Inflammatory macrophage (primary cell): ENCODE measurements at places on chromosomes 6 and 20.

GRCh38 chr20:11502061-11502460, 415.6 kb upstream of the BTBD3 start:
- DNase-seq, result no peak

DNA sequence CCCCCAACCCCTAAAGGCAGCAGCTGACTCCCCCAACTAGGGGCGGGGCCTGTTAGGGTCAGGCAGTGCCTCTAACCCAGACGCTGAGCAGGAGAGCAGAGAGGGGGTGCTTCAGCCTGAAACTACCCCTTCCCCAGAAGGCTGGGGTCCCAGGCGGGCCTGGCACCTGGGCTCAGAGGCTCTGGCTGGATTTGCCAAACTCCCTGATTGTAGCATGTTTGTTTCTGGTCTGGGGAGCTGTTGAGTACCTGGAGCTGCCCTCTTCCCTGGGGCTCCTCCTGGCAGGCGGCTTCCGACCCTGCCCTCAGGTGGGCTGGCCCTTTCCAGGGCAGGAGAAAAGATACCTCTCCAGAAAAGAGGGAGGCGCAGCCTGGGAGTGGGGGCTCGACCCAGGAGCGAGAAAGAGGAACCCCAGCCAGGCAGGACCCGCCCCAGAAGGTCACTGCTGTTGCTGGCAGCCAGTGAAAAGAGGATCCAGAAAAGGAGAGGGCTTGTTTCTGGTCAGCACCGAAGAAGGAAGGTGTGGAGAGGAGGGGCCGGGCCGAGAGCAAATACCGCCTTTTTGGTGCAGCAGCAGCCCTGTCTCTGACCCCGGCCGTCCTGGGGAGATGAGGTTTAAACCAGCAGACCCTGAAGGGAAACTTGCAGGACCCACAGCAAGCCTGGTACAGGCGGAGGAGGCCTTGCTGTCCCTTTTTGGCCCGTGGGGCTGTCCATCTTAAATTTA, 810 bp upstream of the ABHD16B start:
- peak; percentile 69 for DNase-seq

DNA sequence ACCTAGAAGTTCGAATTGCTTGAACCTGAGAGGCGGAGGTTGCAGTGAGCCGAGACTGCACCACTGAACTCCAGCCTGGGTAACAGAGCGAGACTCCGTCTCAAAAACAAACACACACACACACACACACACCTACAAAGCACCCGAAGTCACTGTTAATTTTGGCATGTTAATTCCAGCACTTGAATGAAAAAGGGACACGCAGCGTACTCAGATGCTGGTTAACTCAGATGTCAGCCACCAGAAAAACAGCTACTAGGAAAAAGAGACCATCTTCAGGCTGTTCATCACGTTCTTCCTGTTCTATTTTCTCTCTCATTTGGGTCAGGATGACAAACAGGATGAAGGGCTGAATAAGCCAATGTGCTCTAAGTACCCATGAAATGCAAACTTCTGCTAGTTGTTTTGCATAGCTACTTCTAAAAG, 46.9 kb downstream of the BLOC1S5 start:
- DNase-seq, result no peak

- DNase-seq, result no peak
Measured at GRCh38 chr6:31837369-31838113, 10.0 kb downstream of the HSPA1B start.

DNA sequence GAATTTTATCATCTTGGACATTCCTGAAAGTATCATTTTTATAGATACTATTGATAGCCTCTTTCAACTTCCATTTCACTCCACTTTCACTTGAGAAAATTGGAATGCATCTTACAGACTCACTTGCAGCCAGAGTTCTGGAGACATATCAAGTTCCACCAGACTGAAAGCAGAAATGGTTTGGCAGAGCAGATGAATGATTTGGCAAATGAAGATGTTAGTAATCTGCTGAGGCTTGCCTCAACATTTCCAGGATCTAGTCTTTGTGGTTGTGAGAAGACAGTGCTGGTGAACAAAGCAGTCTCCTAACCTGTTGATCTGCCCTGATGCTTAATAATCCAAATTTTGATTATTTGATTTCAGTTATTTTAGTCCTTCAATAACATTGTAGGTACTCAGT, 202.6 kb downstream of the TRDN start:
- no peak for DNase-seq

DNA sequence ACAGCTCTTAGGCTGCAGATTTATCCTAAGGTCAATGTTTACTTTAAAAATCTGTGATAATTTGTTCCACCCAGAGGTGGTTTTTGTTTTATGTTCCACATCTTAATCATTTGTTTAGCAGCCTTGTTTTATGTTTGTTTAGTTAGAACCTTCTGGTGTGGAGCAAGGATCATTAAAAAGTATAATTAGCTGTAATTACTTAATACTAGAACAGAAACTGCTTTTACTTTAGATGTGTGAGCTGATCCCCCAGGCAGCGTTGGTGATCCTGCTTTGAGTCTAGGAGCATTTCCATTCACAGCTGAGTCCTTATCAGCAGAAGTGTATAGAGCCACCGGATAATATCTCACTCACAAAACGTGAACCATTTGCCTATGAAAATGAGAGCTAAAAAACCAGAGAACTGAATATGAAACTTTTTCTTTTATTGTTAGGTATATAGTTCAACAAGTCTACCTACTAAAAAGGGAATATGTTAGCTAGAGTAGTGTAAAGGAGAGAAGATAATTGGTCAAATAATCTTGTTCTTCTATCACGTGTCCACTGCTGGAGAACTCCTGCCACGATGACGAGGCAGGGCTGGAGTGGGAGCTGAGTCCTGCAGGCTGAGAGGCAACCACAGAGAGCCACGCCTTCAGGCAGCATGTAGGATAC, 78.5 kb downstream of the TRMT11 start:
- DNase-seq, result no peak

DNA sequence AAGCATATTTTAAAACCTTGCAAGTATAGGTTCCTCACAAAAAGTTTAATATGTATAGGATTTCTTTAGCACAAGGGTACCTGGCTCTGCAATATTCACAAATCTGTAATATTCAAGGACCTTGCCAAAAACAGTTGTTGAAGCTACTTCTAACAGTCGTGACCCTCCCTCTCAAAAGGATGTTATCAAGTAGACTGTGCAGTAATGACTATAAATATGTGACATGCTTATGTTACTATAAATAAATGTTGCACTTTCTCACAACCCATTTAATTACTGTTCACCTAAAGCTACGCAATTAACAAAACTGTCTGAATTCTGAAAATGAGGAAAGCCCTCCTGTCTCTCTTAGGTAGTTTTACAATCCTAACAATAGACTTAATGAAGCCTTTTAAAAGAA, 41.8 kb downstream of the FYN start:
- DNase-seq, result no peak

DNA sequence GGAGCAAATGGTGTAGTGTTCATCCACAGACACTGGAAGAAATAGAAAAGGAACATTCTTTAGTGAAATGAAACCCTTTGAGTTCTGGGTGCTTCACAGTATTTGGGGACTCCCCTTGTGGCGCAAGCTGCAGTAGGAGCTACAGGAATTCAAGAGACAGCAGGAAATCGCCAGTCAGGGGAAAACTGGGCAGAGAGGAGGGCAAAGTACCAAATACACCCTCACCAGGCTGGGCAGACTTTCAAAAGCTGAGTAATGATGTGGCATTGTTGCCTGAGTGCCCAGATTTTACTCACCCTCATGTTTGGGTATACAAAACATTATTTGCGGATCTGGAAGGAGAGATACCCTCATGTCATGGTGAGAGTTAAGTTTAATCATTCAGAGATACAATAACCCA, 97.9 kb downstream of the SOD2 start:
- peak; percentile 13 for DNase-seq

DNA sequence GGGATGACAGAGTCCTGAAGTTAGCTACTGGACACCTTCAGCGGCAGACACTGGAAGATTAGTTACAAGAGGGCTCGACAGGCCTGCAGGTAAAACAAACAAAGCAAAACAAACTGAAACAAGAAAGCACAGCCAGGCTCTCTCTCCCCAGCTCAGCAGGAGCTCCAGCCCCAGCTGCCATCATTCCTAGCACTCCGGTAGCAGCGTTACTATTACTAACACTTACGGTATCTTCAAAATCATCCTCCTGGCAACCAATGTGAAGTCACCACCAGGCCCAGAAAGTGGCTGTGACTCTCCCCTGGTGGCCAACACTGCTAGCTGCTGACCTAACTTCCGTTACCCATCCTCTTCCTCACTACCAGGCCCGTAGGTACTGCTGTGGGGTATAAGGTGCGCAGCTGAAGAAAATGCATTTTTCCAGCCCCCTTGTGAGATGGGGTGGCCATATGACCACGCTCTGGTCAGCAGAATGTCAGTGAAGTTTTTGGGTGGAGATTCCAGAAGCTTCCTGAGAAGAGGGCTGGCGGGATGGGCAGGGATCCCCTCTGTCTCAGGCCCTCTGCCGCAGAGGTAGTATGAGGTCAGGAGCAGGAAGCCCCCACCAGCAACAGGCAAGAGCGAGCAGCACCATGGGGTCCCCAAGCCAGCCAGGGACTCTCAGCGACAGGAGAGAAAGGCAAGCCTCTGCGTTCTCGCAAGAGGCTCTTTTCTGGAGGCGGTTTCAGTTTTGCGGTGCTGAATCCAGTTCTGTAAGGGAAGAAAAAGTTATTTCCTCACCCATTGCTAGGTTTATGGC, 37.4 kb upstream of the TBXT start:
- no peak for DNase-seq

- DNase-seq, result peak; percentile 32
Measured at GRCh38 chr6:107488875-107489635, 862 bp upstream of the SOBP start.

DNA sequence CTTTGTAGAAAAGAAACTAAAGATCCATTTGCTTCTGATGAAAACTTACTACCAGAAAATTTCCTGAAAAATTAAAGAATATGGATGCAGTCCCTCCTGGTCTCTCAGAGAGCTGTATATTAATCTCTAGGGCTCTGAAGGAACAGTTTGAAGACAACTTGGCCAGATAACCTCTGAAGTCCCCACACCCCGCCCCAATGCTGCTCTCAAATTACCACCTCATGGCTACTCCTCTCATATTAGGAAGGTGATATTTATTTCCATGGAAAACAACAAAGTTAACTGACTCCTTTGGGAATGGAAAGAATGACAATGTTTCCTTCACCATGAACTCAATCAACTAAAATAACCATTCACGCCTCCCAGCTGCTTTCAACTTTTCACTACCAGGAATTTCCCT, 408.4 kb upstream of the FLRT3 start:
- DNase-seq, result no peak

DNA sequence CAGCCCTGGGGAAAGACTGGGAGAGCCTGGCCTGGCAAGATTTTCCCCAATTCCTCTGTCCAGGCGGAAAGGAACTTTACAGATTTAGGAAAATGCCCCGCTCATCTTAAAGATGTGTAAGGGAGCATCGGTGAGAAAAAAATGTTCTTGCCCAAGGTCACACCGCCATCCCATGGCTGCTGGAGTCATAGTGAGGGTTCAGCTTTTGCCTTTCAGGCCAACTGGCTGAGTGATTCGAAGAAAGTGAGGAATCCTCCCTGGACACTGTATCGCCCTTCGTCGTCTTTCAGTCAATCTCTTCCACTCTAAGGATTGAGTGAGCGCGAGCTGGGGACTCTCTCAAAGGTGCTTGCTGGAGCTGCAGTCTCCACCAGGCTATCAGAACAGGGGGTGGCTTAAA, 1.4 kb downstream of the WFDC2 start:
- peak; percentile 17 for DNase-seq

DNA sequence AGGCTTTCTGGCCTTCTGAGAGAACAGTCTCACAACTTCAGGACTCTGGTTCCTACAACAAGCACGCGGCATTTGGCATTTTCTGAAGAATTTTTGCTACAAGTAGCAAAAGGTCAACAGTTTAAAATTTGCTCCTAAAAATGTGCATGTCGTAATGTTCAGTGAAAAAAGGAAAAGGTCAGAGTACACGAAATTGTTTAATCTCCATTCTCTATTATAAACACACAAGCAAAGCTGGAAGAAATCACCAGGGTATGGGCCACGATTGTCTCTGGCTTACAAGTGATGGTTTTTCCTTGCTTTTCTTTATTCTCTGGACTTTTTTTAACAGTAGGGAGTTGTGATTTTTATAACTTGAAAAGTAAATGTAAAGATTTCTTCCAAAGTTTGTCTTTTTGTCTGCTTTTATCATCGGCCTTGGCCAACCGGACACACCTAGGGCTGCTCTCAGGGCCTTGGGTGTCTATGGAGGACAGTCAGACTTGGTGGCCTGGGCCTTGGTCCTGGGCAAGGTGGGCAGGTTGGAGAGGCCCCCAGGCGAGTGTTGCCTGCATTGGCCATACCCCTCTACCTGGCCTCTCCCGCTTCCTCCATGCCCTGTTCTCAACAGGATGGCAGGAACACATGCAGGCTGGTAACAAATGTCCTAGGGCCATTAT, 32.4 kb downstream of the PLEKHG1 start:
- DNase-seq, result no peak

DNA sequence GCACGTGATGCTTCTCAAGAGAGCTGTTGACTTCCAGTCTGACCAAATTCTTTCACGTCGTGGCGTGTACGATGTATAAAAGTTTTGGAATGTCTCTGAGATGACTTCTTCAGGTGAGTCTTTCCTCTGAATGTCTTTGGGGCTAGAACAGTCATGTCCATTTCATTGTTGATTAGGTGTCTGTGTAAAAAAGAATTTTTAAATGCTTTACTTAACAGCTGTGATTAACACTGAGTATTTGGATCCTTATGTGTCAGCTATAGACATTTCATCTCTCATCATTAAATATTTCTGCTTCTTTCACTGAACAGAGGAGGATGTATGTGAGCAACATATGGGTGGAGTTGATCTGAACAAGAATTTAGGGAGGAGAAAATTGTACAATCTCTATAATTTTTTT, 29.3 kb upstream of the KIF13A start:
- no peak for DNase-seq

GRCh38 chr20:53678990-53679596, 85.5 kb upstream of the ZNF217 start:
- no peak for DNase-seq

- no peak for DNase-seq
Measured at GRCh38 chr20:34180460-34181120, 60.6 kb upstream of the ASIP start.

DNA sequence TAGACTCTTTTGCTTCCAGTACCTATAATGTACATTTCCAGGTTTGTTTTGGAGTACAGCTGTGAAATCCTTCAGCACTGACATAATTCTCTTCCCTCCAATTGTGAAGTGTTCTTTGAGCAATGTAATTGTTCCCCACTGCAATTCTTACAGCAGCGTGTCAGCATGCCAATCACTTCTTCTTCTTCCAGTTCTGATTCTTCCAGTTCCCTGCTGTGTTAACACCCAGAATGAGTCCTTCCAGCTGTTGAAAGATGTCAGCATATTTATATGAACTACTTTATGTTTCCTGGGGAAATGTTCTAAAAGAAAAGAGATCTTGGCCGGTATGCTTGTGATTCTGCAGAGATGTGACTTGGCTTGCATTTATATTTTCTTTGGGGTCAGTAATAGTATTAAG, 213.9 kb downstream of the UNC5CL start:
- DNase-seq, result no peak

DNA sequence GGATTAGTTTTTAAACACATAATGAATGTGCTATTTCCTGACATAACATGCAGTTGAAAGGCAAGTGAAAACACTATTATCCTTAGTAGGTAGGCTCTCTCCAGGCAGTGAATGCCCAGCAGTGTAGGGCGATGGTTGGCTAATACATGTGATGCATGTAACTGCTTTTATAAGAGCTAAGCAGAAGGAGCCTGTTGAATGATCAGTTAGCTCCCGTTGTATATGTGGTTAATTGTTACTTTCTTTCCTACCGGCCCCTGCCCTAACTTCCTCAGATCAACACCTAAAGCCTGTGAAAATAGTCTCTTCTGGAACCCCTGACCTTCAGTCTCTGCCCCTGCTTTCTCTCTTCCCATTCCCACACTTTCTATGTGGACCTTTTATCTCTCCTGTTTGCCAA, 10.5 kb downstream of the SOX4 start:
- no peak for DNase-seq
